ENCODE measurements at places on chromosomes 6 and 20. TPM values are rescaled to one million over a fixed set of nuclear protein-coding genes. Genes with fewer than 3 reads are reported as not detected.

GRCh38 chr6:135114355-135115145 is 59.9 kb upstream of the HBS1L start:
- DNase-seq: no peak

GRCh38 chr6:90383196-90383822 is 86.7 kb upstream of the BACH2 start:
- DNase-seq: no peak

DNA sequence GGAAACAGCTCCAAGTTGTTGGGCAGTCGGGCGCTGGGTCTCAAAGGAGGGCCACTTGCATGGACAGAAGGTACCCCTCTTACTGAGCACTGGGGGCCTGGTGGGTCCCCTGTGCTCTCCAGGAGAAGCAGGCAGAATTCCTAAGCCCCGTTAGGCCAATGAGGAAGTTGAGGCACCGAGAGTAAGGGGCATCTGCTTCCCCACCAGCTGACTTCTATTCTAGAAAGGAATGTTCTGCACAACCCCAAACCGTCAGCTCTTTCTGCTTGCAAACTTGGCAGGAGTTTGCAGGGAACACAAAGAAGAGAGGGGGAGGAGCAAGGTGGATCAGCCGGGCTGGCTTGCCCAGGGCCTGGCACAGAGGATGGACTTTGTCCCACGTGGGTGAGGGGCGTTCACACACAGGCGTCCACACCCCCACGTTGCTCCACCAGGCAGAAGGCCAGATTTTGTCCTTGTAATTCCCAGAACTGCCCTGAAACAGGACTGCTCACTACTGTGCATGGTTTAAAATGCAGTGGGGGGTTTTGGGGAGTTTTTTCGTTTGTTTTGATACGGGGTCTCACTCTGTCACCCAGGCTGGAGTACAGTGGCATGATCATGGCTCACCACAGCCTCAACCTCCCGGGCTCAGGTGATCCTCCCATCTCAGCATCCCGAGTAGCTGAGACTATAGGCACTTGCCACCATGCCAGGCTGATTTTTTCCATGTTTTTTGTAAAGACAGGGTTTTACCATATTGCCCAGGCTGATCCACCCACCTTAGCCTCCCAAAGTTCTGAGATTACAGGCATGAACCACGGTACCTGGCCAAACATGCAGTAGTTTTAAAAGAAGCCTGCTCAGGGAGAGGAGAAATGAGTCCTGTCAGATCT is 93.3 kb downstream of the SNX5 start:
- peak; percentile 80 for DNase-seq

GRCh38 chr20:53774461-53775203 is 181.0 kb upstream of the ZNF217 start:
- peak; percentile 85 for DNase-seq

DNA sequence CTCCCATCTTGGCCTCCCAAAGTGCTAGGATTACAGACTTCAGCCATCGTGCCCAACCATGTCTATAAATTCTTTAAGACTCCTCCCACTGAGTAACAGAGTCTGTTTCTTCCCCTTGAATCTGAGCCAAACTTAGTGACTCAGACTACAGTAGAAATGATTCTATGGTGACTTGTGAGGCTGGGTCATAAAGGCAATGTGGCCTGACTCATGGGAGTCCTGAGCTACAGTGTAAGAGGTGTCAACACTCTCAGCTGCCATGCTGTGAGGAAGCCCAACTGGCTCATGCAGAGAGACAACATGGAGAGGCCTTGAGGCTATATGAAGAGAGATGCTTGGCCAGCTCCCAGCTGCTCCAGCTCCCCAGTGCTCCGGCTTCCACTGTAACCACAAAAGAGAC is 5.2 kb upstream of the NRSN2 start:
- DNase-seq: no peak

Gene FAM217A
- polyA plus RNA-seq: 2.3 TPM

Gene ABHD12
- polyA plus RNA-seq: 19.6 TPM

Gene LPA
- polyA plus RNA-seq: not detected
